ENCODE measurements at places on chromosomes 11 and 22.

- DNase-seq: no peak
Measured at GRCh38 chr11:135006800-135007199, 594.8 kb upstream of the B3GAT1 start.

DNA sequence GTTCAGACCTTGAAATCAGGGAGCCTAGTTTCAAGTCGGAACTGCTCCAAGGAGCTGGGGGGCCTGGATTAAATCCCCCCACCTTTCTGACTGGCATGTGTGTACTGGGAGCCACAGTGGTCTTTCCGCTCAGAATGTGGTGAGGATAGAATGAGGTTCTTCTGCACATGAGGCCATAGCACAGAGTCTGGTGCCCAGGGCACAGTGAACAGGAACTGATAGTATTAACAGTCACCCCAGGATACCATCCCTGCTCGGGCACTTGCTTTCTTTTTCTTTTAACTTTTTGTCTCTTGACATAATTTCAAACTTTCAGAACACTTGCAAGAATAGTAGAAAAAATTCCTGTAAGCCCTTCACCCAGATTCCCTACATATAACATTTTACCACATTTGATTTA is 28.8 kb downstream of the LMO1 start:
- no peak for DNase-seq

- DNase-seq: no peak
Measured at GRCh38 chr11:102171101-102171500, 60.9 kb downstream of the YAP1 start.

- no peak for DNase-seq
Measured at GRCh38 chr11:126956635-126957034, 43.9 kb downstream of the KIRREL3 start.

DNA sequence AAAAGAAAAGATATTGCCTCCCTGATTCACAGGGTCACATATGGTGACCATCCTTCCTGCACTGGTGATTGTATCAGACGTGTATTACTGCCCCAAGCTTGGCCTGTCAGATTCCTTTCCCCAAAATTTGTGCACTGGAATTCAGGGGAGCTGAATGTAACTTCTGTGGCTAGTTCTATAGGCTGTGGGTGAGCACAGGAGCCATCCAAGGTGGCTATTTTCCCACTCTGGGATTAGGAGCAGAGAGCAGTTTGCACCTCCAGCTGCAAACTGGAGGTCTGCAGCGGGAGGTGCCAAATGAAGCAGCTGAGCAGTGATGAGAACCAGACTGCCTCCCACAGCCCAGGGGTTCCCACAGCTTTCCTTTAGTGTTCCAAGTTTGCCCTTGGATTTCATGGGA is 124.2 kb upstream of the PITPNB start:
- no peak for DNase-seq

All from activated naive CD4-positive, alpha-beta T cell (primary cell).